Naive thymus-derived CD4-positive, alpha-beta T cell (primary cell): ENCODE measurements at places on chromosomes 13 and 19. TPM values are rescaled to one million over a fixed set of nuclear protein-coding genes. Genes with fewer than 3 reads are reported as not detected.

The MCOLN1 gene
- polyA plus RNA-seq, result 8.8 TPM

The PSG7 gene
- polyA plus RNA-seq, result not detected

The FUT3 gene
- polyA plus RNA-seq, result not detected

The JOSD2 gene
- 17.8 TPM for polyA plus RNA-seq

The TSC22D1 gene
- 5.7 TPM for polyA plus RNA-seq
